Dermis microvascular lymphatic vessel endothelial cell (primary cell): ENCODE measurements at places on chromosomes 7 and 10. TPM values are rescaled to one million over a fixed set of nuclear protein-coding genes. Genes with fewer than 3 reads are reported as not detected.

GARS1 gene
- 68.9 and 78.5 TPM in 2 replicates for total RNA-seq

EZH2 gene
- total RNA-seq: 8.5 and 11.8 TPM in 2 replicates

DNA sequence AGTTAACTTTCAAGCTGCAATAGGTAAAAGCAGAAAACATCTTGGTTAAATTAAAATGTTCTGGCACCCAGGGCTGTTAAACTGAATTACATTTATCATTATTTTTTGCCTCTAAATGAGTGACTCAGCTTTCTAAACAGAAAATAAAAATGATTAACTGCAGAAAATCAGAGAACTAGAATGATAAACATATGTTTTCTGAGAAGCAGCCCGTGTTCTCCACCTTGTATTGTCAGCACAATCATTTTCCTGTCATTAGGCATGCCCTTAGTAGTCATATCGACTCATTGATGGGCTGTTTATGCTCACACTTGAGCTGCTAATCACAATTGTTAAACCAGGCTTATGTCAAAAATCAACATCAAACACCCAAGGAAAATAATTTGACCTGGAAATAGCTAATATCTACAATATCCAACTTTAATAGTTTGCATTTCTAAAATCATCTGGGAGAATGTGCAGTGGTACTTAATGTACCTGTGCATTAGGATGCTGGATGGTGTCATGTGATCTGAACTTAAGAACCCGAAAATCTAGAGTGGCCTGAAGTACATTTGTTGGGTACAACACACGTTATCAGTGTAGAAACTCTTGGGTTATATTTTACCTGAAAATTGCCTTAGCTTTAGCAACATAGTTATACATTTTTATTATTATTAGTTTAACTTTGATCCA is 2.3 kb downstream of the MDFIC start:
- no peak for DNase-seq

DNA sequence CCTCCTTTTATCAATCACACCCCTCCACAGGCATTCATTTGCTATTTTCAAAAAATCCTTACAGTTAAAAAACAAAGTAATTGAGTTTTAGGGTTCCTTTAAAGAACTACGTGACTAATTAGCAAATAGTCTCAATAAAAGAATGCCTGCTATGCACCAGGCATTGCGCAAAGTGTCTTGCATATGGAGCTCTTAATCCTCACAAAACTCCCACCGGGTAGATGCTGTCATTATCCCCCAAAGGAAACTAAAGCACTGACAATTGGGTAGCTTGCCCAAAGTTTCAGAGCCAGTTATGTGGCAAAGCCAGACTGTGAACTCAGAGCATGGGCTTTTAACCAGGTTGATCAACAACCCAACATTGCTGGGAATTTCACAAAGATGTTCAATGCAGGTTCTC is 305.7 kb downstream of the ELMO1 start:
- no peak for DNase-seq

DNA sequence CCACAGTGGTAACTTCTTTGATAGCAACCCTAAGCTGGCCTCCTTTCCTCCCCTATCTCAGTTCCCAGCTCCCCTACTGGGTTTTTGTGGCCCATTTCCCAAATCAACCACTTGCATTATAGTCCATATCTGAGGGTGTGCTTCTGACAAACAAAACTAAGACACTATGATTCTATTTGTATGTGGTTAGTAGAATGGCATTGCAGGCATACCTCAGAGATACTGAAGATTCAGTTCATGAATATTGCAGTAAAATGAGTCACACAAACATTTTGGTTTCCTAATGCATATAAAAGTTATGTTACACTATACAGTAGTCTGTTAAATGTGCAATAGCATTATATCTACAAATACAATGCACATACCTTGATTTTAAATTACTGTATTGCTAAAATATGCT is 15.4 kb upstream of the TMEM243 start:
- DNase-seq: no peak

DNA sequence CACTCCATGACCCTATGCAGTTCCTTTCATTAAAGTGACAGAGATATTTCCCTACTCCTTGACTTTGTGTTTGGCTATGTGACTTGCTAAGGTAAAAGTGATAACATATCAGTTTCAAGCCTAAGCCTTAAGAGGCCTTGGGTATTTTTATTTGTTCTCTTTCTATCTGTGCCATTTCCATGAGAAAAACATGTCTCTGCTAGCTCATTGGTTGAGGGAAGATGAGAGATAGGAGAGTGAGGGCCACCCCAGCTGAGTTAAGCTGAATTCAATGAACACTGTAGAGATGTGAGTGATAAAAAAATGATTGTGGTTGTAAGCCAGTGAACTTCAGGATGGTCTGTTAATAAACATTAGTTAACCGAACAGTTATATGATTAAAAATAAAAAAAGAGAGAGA is 13.4 kb downstream of the TASOR2 start:
- DNase-seq: no peak
